Left lobe of liver (tissue), 2 donors: ENCODE measurements at places on chromosomes 7 and 10. TPM values are rescaled to one million over a fixed set of nuclear protein-coding genes. Genes with fewer than 3 reads are reported as not detected.

AKR1C8 gene
- 24.7 TPM for total RNA-seq

PLPP4 gene
- 0.48 TPM for total RNA-seq

CDK14 gene
- total RNA-seq, result 21.6 TPM

CNTNAP2 gene
- 2.0 TPM for total RNA-seq

PDK4 gene
- total RNA-seq, result 77.4 TPM

RRP12 gene
- 7.0 TPM for total RNA-seq

LHPP gene
- 52.0 TPM for total RNA-seq

- no peak for DNase-seq
These were observed 64.3 kb downstream of the PLXNA4 start for GRCh38 chr7:132511921-132512320.

DNA sequence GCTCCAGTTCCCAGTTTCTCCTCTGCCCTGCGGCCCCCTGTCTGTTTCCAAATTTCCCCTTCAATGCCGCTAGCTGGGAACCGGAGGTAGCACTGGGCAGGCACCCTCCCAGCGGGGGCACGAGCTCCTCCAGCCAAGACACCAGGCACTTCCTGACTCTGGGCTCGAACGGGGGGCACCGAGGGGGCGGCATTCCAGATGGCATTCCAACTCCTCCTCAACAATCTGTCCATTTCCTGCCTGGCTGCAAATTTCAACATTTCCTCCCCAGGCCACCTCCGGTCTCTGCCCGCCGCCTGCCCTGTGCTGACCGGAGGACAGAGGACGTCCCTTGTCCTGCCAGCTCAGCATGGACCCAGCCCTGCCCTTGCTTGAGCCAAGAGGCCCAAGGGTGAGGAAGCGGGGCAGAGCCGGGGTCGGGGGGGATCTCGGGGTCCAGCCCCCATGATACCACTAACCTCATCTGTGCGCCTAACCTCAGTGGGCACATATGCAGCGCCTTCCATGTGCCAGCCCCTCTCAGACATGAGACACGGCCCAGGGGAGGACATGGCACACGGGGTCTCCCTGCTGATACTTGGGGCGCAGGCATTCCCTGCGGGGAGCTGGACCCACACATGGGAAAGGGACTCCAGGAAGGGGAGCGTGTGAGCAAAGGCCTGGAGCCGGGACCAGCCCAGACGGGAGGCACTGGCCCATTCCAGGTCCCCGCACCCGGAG lies 58.0 kb downstream of the PDGFA start:
- no peak for DNase-seq

- no peak for DNase-seq
These were observed 102.8 kb downstream of the PIP4K2A start for GRCh38 chr10:22611425-22612115.

GRCh38 chr10:1191752-1192151 lies 135.6 kb downstream of the WDR37 start:
- no peak for DNase-seq

- DNase-seq, result no peak
These were observed 13.4 kb downstream of the DPCD start for GRCh38 chr10:101601541-101601940.

- DNase-seq, result no peak
These were observed 120.2 kb upstream of the CTTNBP2 start for GRCh38 chr7:117993377-117994003.

GRCh38 chr10:129770286-129770685 lies 193.8 kb downstream of the EBF3 start:
- peak; percentile 31 for DNase-seq

DNA sequence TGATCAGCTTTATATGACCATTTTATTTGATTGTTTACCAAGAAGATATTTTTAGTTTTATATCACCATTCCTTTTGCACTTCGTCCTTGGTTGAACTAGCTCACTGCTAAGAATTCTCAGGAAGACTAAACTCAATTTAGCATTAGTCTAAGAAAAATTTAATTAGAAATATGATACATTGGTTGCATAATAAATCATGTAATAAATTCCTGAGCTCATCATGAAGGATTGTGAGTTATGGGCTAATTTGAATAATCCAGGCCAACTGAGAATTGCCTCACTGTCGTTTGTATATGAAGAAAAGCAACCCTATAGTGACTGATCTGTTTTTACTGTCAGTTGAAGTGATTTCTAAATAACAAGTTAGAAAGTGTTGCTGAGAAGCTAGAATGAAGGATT lies 725.5 kb downstream of the DNAJB9 start:
- no peak for DNase-seq

DNA sequence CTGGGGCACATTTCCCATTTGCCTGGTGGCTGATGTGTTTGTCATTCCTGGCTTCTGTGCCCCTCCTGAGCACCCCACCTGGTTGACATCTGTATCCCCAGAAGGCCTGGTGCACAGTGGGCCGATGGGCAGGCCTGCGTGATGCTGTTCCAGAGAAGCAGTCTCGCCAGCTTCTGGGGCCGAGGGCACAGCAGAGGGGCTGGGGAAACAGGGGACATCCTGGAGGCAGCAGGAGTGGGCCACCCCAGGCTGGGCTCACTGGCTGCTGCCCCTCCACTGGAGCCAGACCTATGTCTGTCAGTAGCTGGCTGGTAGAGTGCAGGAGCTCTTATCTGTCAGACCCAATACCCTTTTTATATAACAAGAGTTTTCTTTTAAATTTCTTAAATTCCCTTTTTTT lies 896 bp upstream of the MYL7 start:
- DNase-seq, result no peak

- no peak for DNase-seq
These were observed 105.0 kb downstream of the TRIL start for GRCh38 chr7:28853150-28853549.

GRCh38 chr10:21092683-21093524 lies 195.8 kb upstream of the NEBL start:
- DNase-seq, result no peak

DNA sequence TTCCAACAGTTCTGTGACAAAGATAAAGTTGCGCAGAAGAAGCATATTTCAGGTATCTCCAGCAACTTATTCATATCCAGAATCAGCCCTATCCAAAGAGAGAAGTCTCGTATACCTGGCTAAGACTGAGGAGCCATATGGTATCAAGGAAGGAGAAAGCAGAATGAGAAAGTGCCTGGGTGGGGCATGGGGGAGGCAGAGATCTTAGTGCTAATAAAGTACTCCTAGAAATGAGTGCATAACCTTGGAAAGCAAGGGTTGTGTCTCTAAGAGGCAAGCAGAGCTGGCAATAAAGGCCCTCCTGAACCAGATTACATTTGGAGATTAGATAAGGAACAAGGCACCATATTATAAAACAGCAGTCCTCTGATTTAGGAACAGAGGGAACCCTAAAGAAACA lies 12.7 kb downstream of the TASOR2 start:
- DNase-seq, result no peak

DNA sequence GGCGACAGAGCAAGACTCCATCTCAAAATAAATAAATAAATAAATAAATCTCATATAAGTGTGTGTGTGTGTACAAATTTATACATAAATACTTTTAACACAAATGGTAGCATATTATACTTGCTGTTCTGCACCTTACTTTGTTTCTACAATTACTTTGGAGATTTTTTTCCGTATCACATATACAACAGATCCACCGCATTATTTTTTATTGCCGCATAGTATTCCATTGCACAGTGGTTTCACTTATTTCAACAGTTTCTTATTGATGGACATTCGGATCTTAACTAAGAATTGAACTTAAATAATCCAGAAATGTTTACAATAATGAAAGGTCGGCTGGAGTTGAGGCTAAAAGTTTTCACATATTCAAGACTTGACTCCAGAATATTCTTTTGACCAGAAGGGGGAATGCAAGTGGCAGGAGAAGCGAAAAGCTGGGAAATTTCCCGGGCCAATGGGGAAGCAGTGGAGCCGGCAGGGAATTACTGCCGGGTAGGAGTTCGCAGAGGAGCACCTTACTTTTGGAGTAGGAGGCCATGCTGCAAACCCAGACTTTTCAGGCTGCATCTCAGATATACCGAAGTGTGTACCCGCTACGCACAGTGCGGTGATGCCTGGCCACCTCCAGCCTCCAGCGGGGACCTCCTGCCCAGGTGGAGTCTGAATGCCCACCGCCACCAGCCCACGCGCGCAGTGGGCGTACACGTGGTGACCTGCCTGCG lies 415 bp upstream of the CNNM1 start:
- DNase-seq, result no peak

DNA sequence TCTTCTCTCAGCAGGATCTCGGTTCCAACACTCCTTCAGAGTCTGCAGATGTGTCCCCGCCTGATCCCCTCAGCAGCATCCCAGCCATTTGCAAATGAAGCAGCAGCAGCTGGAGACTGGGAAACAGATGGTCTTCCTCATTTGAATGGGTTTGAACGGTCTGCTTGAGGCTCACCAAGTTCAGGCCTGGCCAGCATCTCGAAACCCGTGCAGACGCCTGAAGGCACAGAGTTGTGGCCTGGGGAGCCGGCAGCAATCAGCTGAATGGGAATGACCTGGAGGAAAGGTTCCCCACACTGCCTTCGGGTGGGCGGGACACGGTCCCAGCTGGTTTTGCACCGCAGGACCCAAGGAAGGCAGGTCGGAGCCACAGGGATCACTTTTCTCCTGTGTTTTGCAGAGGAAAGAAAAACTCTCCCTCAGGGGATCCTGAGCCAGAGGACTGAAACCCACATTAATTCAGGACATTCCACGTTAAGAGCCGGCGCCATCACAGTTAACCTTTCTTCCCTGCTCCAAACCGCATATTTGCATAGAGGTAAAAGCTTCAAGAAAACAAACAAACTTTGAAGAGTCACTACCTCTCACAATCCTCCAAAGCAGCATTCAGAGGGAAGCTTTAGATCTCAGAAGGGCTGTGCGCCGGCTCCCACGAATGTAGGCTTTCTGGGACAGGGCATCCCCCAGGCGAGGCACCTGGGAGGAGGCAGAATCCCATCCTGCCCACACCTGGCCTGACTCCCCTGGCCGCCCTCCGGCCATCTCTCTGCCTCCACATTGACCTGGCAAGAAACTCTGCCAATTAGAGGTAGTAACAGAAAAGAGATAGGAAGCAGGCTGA lies 17.7 kb downstream of the FGFR2 start:
- no peak for DNase-seq

GRCh38 chr10:133476641-133476990 lies 22.9 kb downstream of the SCART1 start:
- DNase-seq, result no peak

DNA sequence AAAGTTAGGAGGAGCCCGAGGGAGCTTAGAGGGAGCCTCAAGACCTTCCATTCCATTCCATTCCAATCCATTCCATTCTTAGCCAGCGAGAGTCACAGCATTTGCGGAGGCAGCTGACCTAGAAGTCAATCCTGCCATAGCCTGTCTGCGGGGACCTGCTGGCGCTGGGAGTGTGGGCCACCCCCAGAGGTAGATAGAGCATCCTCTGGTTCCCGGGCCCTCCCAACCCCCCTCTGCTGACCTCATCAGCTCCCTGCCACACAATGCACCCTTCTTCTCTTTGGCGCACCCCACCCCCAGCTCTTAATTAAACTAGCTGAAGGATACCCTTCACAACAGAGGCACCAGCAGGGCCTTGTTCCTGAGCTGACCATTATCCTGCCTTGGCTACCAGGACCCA lies 152.5 kb upstream of the ZMIZ1 start:
- DNase-seq, result no peak

DNA sequence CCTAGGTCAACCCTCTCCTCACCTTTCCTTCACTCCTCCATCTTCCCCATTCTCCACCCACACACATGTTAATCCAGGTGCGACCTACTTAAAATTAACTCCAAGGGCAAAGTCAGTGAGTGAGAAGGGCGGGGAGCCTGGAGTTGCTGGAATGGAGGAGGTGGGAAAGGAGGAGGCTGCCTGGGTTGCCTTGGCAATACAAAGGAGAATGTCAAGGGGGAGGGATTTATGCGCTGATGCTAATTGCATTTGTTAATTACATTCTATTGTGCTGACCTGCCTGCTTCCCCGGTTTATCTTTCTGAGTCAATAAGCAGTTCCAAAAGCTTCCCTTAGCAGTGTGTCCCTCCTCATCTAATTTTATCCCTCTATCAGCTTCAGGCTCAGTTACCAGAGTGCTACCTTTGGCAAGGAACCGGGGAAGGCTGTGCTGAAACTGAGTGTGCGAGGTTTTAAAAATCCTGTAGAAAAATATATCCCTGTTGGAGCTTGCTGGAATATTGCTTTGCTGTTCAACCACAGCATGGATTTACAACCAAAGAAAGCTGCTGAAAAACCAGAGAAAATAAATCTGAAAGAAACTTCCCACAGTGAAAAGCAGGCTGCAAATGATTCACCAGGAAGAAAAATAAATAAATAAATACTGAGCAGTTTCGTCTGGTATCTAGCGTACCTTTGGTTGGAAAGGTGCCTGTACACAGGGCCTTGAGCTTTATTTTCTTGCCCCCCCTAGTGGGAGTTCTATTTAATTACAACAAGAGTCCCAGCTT lies 113.2 kb upstream of the DGKB start:
- peak; percentile 60 for DNase-seq

- DNase-seq, result no peak
These were observed 88.6 kb downstream of the LYZL1 start for GRCh38 chr10:29377333-29377961.

DNA sequence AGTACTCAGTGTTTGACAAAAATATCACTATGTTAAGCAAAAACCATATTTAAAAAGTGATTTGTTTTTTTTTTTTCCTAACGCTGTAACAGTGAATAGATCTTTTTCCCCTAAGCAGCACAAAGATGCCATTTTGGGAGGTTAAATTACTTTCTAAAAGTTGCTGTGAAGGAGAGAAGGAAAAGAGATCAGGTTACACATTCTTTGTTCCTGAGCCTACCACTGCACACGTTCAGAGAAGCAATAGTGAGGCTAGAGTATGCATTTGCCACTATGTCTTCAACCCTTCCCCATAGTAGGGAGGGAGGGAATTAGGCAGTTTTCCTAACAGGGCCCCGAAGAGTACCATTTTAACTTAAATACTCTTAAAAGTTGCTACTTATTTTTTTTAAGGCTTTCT lies 38.9 kb downstream of the BMPR1A start:
- no peak for DNase-seq

DNA sequence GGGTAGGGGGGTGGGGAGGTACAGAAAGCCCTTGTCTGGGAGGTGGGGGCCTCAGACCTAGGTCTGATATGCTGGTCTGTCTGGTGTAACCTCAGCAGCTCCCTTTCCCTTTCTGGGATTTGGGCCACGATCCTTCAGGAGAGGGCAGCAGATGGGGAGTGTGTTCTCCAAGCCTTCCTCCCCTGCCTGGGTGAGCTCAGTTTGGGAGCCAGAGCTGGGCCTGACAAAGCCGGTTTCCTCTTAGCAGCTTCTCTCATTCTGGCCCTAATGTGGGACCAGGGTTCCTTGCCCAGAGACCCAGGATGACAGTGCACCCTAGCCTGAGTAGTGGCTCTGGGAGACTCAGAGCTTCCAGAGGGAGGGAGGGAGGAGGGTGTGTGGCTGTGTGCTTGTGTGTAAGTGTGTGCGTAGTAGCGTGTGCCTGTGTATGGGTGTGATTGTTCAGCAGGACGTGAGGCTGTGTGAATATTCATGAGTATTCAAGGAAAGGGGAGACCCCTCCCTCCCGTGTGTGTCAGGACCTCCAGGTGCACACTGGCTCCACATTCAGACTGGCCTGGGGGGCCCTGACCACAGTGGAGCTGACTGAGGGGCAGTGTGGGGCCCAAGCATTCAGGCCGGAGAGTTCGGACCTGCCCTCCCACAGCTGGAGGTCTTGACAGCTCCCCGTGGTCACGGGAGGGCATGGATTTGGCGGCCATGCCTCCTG lies 96.5 kb downstream of the ZMIZ1 start:
- no peak for DNase-seq

GRCh38 chr10:104802941-104803340 lies 161.9 kb downstream of the SORCS3 start:
- no peak for DNase-seq

GRCh38 chr10:95236068-95236903 lies 42.2 kb downstream of the ACSM6 start:
- no peak for DNase-seq

- DNase-seq, result peak; percentile 53
These were observed 35.3 kb upstream of the DUSP5 start for GRCh38 chr10:110462166-110463095.

- DNase-seq, result no peak
These were observed 116.6 kb downstream of the SPAG6 start for GRCh38 chr10:22461891-22462290.
